ENCODE measurements at places on chromosomes 6 and 20. TPM values are rescaled to one million over a fixed set of nuclear protein-coding genes. Genes with fewer than 3 reads are reported as not detected.

DNA sequence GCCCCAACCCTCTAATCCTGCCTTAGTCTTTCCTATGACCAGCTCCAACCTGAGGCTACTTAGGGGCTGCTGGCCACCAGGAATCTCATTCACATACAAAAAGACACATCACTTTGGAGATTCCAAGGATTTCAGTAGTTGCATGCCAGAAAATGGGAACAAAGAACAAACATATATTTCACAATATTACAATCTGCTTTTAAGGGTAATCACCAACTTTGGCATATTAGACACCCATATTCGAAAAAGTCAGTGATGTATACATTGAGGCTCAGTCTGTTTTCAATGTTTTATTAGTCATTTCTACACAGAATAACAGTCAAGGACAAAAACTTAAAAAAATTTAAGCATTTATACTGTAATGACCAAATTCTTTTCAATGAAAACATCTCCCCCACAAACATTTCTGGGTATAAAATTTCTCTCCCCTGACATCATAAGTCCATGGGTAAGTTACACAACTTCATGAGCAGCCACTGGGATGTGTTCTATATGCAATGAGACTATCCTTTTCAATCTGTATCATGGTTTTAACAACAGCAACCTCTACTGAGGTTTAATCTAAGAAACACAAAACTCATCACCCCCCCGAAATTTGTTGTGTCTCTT, 103.5 kb downstream of the MAP7 start:
- no peak for DNase-seq

DNA sequence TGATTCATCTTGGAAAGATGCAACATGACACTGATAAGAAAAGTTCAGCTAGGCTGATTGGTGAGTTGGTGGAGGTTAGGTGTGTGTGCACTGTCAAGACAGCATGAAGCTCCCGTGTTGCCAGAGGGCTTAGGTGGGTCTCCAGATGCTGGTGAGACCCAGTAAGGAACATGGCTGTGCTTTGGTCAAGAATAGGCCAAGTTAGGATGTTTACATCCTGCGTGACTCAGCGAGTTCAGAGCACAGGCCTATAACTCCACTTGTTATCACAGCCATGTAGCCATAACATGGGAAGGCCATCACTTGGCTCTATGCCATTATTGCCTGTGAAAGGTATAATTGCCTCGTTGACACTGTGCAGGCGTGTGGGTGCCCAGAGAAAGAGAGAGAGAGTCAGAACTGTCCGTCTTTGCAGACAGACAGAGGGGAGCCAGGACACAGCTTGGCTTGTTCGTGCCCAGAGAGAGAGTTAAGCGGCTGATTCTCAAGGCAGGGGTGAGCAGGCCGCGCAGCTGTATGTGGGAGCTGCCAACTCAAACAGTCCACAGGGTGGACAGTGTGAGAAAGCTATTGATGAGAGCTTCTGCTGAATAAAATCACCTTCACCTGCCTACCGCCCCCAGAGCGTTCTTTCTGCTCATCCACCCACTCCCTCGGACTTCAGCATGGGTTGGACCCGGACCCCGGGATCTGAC, 43.5 kb downstream of the OR2B6 start:
- DNase-seq = no peak

GRCh38 chr20:10714236-10714975, 40.6 kb upstream of the JAG1 start:
- no peak for DNase-seq

DNA sequence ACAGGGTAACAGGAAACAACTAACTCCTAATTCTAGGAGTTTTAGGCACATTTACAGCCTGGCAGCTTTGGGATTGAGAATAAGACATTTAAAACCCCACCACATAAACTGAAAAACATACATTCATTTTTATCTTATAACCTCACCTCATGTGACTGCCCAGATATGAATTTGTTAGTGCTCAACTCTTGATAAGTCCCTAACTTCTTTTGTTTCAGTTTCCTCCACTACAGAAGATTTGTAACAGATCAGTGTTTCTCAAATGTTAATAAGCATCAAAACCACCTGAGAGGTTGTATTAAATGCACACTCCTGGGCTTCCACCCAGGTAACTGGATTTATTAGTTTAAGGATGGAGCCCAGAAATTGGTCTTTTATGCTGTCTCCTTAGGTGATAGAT, 190.1 kb upstream of the ARID1B start:
- DNase-seq = no peak

- DNase-seq = no peak
These were observed 86.9 kb downstream of the MLIP start for GRCh38 chr6:54198134-54198533.

GRCh38 chr20:16293590-16293989, 279.7 kb downstream of the KIF16B start:
- no peak for DNase-seq

DNA sequence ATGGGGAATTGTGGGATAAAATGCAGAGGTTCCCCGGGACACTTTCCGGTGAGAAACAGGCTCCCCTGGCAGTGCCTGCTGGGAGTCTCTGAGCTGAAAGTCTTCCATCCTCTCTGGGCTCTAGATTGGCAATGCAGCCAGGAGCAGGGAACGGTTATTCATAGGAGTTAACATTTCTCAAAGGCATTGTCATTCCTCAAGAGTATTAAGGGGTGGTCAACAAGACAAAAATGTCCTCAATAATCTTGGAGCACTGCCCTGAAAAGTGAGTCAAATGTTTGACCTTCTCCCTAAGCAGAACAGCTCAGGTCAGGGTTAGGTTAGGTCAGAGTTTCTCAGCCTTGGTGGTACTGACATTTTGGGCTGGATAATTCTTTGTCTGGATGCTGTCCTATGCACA, 13.2 kb downstream of the BPIFB1 start:
- no peak for DNase-seq

- no peak for DNase-seq
These were observed 14.4 kb upstream of the PLCB1 start for GRCh38 chr20:8117636-8118035.

GRCh38 chr20:9460518-9460917, 53.9 kb upstream of the LAMP5 start:
- DNase-seq = no peak

GRCh38 chr6:140563728-140564127, 1189.3 kb upstream of the CITED2 start:
- no peak for DNase-seq

- DNase-seq = no peak
These were observed 13.6 kb upstream of the GOPC start for GRCh38 chr6:117615750-117616390.

- DNase-seq = no peak
These were observed 162.3 kb upstream of the FBXL4 start for GRCh38 chr6:99110029-99110428.

DNA sequence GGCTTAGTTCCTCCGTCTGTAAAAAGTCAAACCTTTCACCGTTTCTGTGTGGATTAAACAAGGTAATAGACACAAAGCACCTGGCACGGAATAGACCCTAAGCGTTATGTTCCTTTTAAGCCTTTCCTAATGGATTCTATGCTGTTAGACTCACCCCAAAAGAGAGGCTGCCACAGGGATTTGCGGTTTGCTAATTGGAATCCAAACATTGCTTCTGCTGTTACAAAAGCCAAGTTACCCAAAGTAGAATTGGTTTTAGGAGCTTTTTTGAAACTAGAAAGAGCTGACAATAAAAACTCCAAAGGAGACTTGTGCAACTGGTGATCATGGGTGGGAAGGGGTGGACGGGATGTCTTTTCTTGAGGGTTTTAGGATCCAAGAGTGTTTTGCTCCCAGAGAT, 178.0 kb downstream of the BMP7 start:
- no peak for DNase-seq

- DNase-seq = no peak
These were observed 187.1 kb downstream of the MYLK4 start for GRCh38 chr6:2563635-2564034.

DNA sequence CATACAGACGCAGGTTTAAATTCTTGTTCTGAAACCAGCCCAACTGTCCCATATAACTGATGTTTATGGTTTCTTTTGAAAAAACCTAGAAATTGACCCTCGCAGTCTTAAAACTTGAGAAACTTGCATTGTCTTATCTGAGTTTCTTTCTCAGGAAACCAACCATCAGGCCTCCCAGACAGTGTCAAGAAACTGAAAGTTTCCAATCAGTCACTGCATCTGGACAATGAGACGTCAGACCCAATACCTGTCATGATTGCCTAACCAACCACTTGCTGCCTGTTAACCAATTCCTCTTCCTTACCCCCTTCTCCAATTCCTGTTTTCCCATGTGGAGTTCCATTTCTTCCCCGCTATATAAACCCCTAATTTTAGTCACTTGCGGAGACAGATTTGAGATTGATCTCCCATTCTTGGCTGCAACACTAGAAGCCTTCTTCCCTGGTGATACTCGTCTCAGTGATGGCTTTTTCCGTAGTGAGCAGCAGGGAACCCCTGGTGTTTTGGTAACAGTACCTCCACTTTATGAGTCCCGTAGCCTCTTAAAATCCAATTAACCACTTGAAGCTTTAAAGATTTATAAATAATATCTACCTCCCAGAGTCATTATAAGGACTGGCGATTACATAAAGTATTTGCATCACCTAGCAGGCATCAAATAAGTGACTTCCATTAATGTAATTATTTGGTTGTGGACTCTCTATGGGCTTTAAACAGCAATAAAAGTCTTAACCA, 49.3 kb downstream of the GPR63 start:
- no peak for DNase-seq

DNA sequence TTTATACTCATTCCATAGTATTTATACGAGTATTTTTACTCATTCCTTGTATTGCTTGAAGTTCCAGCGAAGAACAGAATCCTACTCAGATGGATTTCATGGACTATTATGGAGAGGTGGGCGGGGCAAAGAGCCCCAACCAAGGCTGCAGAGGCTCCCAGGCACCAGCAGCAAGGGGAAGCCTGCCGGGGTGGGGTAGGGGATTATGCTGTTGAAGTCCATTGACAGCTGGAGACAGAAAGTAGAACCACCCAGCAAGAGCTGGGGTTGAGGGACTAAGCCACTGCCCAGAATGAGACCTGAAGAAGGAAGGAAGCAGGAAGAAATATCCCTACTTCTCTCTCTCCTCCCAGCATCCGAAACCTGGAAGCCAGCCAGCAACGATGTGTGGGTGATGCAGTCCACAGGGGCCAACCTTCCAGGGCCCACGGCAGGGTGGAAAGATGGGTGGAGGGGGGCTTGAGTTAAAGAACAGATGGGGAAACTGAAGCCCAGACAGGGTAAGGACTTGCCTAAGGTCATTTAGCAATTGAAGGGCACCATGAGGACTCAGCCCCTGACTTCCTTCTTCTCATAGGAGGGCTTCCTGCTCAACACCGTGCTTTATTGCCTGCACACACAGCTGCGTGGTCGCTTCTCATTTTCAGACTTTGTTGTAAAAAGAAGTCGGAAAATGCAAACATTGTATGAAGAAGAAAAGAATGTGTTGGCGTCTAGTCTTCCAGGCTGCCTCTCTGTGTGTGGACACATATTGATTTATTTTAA, 18.3 kb upstream of the GTSF1L start:
- no peak for DNase-seq

DNA sequence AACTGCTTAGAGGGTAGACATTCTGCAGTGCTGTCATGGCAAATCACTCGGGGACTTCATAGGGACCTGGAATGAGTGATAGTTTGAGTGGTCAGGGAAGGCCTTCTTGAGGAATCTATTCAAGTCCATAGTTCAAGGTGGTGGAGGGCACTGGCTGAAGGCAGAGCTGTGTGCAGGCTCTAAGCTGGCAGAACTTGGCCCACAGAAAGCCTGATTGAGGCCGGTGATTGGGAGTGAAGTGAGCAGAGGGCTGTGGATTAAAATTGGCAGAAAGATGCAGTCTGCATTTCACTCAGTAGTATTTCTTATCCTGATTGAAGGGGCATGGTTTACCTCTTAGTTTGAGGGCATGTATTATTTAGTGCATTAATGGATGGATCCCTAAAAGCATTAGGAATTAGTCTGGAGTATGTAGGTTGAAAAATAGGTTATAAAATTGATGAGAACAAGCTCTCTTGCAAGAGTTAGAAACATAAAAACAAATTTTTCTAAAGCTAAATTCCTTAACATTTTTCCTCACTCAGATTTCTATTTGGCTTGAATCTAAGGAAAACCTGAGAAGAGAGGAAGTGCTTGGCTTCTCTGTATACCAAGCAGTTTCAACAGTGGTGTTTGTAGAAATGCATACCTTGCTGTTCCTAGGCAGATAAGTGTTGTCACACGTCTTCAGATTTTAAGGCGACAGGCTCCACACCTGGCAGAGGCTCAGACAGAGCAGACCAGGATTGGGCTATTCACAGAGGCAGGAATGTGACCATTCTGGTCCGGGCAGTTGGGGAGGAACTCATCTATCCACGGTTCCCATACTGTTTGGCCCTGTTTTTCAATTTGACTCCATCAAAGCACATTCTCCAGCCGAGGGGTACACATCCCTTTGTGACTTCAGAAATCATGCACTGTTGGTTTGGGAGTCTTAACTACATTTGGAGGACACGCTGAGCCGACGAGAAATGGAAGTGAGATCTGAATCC, 45.2 kb downstream of the UTRN start:
- DNase-seq = no peak

- DNase-seq = no peak
These were observed 53.0 kb downstream of the SNAP25 start for GRCh38 chr20:10271494-10272219.

DNA sequence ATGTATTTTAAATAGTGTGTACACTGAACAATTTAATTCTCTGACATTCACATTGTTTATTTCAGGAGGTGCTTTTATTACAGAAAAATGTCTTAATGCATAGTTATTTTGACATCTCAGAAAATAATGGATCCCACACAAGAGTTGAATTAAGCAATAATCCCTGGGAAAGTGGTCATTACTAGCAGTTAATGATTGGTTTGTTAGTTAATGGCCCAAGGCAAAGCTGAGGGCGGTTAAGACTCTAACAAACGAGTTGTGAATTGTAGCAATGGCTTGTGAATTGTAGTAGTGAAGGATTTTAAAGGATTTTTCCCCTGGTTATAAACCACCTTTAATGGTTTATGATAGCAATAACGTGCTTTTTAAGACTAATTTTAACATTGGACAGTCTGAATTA, 1316.0 kb upstream of the GJE1 start:
- DNase-seq = no peak

EMILIN3 gene
- total RNA-seq = 3.4 TPM

CAGE1 gene
- 0.06 TPM for total RNA-seq

CDS2 gene
- total RNA-seq = 77.7 TPM

FABP7 gene
- not detected for total RNA-seq

COL21A1 gene
- total RNA-seq = 12.5 TPM

TSHZ2 gene
- 12.6 TPM for total RNA-seq

TRIM15 gene
- total RNA-seq = not detected

VAPB gene
- 57.3 TPM for total RNA-seq

OR2J3 gene
- total RNA-seq = not detected

ZNF337 gene
- total RNA-seq = 9.1 TPM

SOBP gene
- total RNA-seq = 13.6 TPM

FAM83B gene
- total RNA-seq = 7.4 TPM

NKX2-2 gene
- not detected for total RNA-seq

ZFP57 gene
- 0.24 TPM for total RNA-seq

TFAP2C gene
- 0.47 TPM for total RNA-seq

BCAS1 gene
- not detected for total RNA-seq

CALHM4 gene
- not detected for total RNA-seq

PEX3 gene
- total RNA-seq = 19.1 TPM

PI16 gene
- 28.2 TPM for total RNA-seq
